ENCODE measurements at places on chromosomes 6 and 20. TPM values are rescaled to one million over a fixed set of nuclear protein-coding genes. Genes with fewer than 3 reads are reported as not detected.

DNA sequence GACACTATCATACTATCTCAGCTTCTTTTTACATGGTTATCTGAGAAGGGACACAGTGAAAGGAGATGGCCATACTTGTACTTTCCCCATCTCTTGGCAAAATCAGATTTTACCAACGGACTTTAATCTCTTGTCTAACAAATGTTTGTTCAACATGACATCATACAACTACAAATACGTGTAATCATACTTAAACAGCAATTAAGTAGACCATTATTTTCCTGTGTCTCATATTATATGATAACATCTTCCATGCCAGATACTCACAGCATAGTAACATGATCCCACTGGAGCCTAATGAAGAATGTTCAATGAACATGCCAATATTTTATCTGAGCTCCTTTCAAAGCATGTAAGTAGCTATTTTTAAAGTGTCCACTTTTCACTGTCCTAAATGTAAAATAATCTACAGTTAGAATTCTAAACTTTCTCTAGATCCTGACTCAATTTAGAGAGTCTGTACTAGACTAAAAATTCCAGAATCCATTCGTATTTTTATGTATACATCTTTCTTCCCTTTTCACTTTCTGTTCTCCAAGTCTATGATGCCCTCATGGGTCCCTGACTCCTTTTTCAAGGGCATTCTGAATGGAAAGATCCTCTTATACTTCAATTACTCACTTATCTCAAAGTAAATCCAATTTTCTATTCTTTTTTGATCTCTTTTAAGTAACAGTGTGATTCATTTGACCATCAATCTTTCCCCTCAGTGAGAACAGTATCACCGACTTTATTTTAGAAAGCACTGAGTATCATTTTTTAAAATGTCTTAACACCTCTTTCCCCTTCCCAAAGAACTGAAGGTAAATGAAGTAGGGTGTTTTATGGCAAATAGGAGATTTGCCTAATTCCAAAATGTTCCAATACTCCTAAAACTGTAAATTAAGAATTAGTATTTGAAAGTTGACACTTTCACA lies 133.5 kb downstream of the CDK19 start:
- no peaks in the 10 kb centered on the region for H3K27me3 ChIP-seq
- H3K4me1 ChIP-seq, result peaks cover 9% of the 10 kb centered on the region
- no peak overlapping the region for H3K27ac ChIP-seq
- no peak for DNase-seq

GRCh38 chr6:170366248-170366960 lies 59.8 kb downstream of the FAM120B start:
- DNase-seq, result no peak
- H3K27ac ChIP-seq, result no peak overlapping the region
- H3K4me3 ChIP-seq, result no peak overlapping the region
- peaks cover 20% of the 10 kb centered on the region for H3K36me3 ChIP-seq
- H3K4me1 ChIP-seq, result peaks cover 4% of the 10 kb centered on the region

DNA sequence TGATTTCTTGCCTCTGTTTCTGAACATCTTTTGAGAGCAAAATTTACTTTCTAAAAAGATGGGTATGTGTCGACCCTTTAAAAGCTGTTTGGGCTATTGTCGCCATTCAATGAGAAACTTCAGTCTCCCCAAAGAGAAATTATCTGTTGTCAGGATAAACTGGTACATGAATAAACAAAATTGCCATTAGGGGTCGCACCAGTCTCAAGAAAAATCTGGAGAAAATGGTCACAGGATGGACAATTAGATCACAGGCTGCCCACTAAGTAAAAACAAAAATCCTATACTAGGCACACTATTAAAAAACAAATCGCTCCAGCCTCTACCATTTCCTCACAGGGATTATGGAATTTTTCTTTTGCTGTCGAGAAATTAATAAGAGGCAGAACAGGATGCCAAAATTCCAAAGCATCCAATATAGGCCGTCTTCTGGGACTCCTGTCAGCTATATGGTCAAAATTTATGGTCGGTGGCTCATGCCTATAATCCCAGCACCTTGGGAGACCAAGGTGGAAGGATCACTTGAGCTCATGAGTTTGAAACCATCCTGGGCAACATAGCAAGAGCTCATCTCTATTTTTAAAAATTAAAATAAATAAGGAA lies 5.5 kb upstream of the HLA-E start:
- H3K4me1 ChIP-seq, result peaks cover 41% of the 10 kb centered on the region
- H3K36me3 ChIP-seq, result peaks cover 4% of the 10 kb centered on the region
- peaks cover 44% of the 10 kb centered on the region for H3K27me3 ChIP-seq
- peak; percentile 86 for DNase-seq
- no peak overlapping the region for H3K27ac ChIP-seq
- H3K4me3 ChIP-seq, result no peak overlapping the region

DNA sequence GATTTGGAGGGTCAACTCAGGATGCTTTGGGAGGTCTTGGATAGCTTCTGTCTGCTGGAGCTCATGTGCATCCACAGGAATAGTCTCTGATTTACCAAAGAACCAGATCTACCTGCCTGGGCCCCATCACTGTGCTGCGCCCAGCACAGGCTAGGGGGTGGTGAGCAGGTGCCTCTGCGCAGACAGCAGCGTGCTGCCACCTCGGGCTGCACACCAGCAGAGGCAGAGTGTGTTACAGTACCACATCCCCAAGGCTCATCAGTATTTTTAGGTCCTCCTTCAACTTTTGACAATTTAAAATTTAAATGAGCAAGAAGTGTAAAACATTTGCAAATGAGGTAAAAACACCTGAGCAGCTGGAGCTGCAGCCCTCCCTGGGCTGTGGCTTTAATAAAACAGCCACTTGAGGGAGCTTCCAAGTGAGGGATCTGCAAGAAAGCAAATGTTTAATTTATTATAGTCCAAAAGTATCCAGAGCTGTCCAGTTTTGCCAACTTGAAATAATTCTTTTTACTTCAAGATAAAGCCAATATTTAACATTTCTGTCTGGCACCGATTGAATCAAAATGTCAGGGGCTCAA lies 324.9 kb downstream of the ZFAND3 start:
- no peaks in the 10 kb centered on the region for H3K27me3 ChIP-seq
- H3K4me1 ChIP-seq, result peaks cover 10% of the 10 kb centered on the region
- H3K4me3 ChIP-seq, result no peak overlapping the region
- no peaks in the 10 kb centered on the region for H3K36me3 ChIP-seq
- H3K27ac ChIP-seq, result no peak overlapping the region
- no peak for DNase-seq

DNA sequence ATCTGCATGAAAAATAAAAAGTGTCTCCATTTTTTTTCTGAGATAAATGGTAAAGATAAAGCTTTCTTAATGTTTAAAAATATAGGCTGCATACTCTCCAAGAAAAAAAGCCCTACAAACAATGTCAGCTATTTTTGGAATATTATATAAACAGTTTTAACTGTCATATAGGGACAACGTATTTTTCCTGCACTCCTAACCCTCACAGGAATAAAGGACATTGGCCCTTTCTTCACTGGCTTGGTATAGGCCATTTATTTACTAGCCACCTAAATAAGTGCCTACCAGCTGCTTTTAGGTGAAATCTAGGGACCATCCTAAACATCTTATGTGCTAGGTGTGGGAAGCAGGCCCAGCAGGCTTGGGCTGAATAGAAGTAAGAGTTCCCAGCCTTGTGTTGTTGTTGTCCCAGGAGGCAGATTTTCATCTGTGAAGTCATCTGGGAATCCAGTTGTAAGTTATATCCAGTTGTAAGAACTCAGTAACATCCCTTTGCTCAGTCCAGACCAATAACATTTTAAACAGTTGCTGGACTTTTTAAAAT lies 21.3 kb downstream of the FOXO3 start:
- H3K4me1 ChIP-seq, result peaks cover 11% of the 10 kb centered on the region
- DNase-seq, result no peak

- no peak overlapping the region for H3K27ac ChIP-seq
- DNase-seq, result no peak
- H3K4me1 ChIP-seq, result peaks cover 10% of the 10 kb centered on the region
These were observed 16.5 kb downstream of the SNAI1 start for GRCh38 chr20:49999329-49999728.

- DNase-seq, result no peak
- no peaks in the 10 kb centered on the region for H3K36me3 ChIP-seq
- no peak overlapping the region for H3K4me3 ChIP-seq
- H3K27me3 ChIP-seq, result no peaks in the 10 kb centered on the region
- H3K4me1 ChIP-seq, result no peaks in the 10 kb centered on the region
These were observed 384.5 kb downstream of the SMOC2 start for GRCh38 chr6:168825226-168826077.

GRCh38 chr6:143689852-143690251 lies 12.1 kb downstream of the PHACTR2 start:
- DNase-seq, result no peak
- H3K27ac ChIP-seq, result no peak overlapping the region
- H3K36me3 ChIP-seq, result peaks cover 2% of the 10 kb centered on the region
- H3K27me3 ChIP-seq, result no peaks in the 10 kb centered on the region

DNA sequence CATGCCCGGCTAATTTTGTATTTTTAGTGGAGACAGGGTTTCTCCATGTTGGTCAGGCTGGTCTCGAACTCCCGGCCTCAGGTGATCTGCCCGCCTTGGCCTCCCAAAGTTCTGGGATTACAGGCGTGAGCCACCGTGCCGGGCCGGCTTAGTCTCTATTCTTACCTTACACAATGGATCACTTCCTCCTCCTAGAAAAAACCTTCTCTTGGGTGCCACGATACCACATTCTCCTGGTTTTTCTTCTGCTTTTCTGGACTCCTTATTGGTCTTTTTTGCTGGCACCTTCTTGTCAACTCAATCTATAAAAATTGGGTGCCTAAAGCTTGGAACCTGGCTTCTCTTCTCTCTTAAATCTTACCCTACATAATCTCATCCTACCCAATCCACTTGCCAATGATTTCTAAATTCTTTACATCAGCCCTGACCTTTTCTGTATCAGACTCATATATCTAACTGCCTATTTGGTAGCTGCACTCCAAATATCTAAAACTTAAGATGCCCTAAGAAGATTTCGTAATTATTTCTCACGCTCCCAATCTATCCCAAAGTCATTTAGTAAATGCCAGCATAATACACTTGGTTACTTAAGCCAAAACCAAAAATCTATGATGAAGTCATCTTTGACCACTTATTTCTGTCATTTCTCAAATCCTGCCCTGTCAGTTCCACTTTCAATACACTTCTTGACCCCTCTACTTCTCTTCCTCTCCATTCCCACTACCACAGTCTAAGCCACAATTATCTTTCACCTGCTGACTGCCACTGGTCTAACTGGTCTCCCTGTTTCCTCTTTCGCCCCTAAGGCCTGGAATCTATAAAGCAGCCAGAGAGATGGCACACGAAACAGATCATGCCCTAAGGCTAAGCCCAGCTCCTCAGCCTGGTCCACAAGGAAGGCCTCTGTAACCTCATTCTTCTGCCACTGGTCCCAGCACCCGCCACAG lies 43.2 kb downstream of the ELMO2 start:
- H3K27ac ChIP-seq, result peak overlapping the region; percentile 80
- DNase-seq, result no peak
- H3K27me3 ChIP-seq, result no peaks in the 10 kb centered on the region
- peak overlapping the region; percentile 93 for H3K4me3 ChIP-seq
- peaks cover 49% of the 10 kb centered on the region for H3K36me3 ChIP-seq
- H3K4me1 ChIP-seq, result peaks cover 63% of the 10 kb centered on the region

DNA sequence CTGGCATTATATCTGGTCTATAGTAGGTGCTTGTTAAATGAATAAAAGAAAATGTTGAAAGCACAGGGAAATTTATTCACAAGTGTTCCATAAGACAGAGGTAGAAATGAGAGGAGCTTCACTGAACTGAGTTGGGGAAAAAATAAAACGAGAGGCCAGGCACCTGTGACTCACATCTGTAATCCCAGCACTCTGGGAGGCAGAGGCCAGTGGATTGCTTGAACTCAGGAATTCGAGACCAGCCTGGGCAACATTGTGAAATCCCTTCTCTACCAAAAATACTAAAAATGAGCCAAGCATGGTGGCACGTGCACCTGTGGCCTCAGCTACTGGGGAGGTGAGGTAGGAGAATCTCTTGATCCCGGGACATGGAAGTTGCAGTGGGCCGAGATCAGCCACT lies 28.1 kb upstream of the IBTK start:
- no peaks in the 10 kb centered on the region for H3K4me1 ChIP-seq
- no peak overlapping the region for H3K4me3 ChIP-seq
- no peak for DNase-seq
- H3K36me3 ChIP-seq, result no peaks in the 10 kb centered on the region
- H3K27ac ChIP-seq, result no peak overlapping the region
- H3K27me3 ChIP-seq, result peaks cover 5% of the 10 kb centered on the region

GRCh38 chr20:50187403-50188051 lies 3.1 kb upstream of the CEBPB start:
- no peak overlapping the region for H3K27ac ChIP-seq
- H3K4me1 ChIP-seq, result peaks cover 10% of the 10 kb centered on the region
- H3K36me3 ChIP-seq, result peaks cover 4% of the 10 kb centered on the region
- H3K27me3 ChIP-seq, result peaks cover 21% of the 10 kb centered on the region
- no peak for DNase-seq

DNA sequence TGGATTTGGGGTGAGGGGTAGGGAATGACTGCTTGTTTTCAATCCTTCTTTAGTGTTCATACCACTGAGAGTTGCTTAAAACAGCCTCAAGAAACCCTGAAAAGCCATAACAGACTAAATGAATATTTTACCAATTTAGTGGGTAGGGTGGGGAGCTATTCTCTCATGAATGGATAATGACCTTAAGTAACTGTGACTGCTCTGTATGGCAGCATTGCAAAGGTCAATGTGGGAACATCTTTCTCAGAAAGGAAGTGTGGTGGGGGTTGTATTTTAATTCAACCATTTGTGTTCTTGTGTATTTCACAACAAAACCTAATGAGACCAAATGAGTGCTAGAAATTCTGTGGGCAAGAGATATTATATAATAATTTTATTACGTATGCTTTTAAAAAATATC lies 55.7 kb downstream of the PHACTR2 start:
- peak overlapping the region; percentile 58 for H3K27ac ChIP-seq
- H3K4me1 ChIP-seq, result peaks cover 31% of the 10 kb centered on the region
- H3K27me3 ChIP-seq, result no peaks in the 10 kb centered on the region
- H3K4me3 ChIP-seq, result peak overlapping the region; percentile 45
- H3K36me3 ChIP-seq, result peaks cover 2% of the 10 kb centered on the region

DNA sequence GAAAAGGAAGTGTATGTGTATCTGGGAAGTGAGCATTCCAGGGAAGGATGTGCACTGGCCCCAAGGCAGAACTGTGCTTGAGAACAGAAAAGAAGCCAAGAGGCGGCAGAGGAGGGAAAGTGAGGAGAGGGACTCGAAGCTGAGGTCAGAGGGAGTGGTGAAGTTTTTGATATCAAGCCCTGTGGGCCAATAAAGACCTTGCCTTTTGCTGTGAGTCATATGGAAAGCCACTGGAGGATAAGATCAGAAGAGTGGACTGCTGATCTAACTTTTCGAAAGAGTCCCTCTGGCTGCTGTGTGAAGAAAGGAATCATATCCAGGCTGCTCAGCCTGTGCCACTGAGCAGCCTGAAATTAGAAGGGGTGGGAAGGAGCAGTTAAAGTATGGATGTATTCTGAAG lies 99.4 kb downstream of the EYA4 start:
- no peaks in the 10 kb centered on the region for H3K4me1 ChIP-seq

CEP85L gene
- 42.7 TPM for total RNA-seq

LY6G6D gene
- total RNA-seq, result not detected

NNAT gene
- total RNA-seq, result 0.16 TPM

LY6G6C gene
- not detected for total RNA-seq

RRAGD gene
- total RNA-seq, result 10.9 TPM

CASS4 gene
- 3.1 TPM for total RNA-seq

TCP11 gene
- not detected for total RNA-seq

ULBP3 gene
- total RNA-seq, result 0.57 TPM

TMX4 gene
- 32.5 TPM for total RNA-seq

HLA-DRA gene
- total RNA-seq, result 14.0 TPM

Data from activated CD4-positive, alpha-beta T cell treated with anti-CD3 and anti-CD28 coated beads, Interleukin-2, amount 10 ng/mL, durations not matched to agents 24 days and 14 days (primary cell).